ENCODE measurements at places on chromosomes 2 and 18.

DNA sequence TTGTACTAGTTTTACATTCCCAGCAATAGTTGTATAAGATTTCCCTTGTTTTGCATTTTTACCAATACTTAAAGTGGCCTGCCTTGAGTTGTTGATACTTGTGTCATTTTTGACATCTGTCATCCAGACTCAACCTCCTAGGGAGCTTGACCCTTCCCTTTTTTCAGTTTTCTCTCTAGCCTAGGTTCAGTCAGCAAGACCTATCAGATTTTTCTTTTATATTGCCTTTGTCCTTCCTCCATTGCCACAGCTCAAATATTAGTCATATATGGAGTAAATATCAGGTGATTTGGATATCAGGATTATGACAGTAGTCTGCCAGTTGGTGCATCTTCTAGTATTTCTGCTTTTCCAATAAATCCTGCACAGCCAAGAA lies 13.4 kb downstream of the CENPO start:
- no peak for DNase-seq

GRCh38 chr2:29811378-29811777 lies 110.0 kb downstream of the ALK start:
- DNase-seq: no peak

DNA sequence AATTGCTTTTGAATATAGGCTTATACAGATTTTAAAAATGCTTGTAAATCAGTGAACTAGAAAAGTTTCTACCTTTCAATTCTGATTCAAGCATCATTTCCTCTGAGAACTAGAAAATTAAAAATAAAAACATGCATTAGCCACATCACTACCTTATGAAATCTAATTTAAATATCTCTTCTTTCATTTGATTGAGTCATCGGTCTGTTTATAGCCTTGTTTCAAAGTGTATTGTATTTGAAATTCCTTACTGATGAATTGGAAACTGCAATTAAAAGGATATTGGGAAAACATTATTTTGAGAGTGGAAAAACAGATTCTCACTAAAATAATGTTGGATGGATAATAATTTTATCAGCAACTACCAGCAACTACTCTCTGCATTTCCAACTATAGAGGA lies 717.7 kb upstream of the FAM98A start:
- no peak for DNase-seq

DNA sequence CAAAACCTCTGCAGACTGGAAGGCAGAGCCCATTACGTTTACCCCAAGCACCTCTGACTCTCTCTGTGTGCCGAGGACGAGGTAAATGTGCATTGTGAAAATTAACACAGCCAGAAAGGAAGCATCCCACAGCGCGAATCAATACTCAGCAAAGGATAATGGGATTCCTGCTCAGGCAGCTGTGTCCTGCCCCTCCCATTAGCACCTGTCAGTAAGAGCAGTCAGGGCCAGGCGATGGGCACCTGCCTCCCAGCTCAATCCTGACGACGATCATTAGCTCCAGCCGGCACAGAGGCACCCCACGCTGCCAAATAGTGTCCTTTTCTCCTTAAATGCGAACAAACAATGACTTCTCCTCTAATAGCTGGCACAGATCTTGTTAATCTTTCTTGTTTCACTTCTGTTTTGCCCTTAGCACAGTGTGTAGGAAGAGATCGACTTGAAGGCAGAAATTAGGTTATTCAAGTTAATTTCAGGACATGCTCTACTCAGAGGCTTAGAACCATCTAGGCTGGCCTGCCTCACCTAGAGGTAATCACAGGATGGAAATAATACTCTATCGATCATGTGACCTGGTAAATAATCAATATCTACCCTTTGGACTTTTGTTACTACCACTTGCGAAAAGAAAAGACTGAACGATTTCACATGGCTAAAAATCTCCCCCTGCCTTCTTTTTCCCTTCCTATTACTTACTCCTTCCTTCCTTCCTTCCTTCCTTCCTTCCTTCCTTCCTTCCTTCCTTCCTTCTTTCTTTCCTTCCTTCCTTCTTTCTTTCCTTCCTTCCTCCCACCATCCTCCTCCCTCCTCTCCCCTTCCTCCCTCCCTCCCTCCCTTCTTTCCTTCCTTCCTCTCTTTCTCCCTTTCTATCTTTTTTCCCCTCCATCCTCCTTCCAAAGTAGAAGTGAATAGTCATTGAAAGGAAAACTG lies 487.9 kb upstream of the ID2 start:
- DNase-seq: no peak

DNA sequence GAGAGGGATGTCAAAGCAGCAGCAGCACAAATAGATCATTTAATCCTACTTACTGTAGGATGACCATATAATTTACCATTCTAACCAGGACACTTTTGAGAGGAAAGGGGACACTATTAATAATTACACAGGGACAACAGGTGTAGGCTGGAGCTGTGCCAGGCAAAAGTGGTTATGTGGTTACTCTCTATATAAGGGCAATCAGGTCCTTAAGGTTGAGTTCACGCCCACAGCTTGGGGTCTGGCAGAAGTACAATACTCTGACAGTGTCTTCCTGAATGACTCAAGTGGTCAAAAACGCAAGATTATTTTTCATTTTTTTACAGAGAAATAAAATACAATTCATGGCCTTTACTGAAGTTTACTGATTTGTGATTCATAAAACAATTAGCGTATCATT lies 2.8 kb downstream of the PREPL start:
- DNase-seq: no peak

DNA sequence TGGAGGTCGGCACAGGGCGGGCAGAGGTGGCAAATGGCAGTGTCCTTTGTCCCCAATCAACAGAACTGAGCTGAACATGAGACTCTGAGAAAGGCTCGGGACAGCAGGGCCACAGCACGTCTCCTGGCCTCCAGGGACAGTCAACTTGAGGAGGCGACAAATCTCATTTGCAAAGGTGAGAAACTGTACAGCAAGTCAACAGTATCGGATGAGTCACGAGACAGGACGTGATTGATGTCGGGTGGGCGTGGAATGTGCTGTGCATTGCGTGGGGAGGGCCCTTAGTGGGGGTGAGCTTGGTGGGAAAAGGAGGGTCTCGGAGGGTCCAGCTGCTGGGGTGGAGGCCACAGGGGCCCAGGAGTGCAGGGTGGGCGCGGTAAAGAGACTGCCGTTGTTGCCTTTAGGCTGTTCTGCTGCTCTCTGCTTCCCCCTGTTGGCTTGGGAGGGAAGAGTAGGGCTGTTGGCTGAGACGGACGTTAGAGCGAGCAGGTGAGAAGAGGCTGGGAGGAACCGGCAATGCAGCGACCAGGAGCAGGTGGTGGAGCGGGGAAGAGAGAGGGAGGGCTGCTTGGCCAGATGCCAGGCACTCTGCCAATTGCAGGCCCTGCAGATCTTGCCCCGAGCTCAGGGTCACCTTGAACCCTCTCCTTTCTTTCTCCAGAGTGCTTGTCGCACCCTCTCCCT lies 164.3 kb downstream of the BCL2 start:
- DNase-seq: peak; percentile 25

GRCh38 chr2:205747829-205748386 lies 65.6 kb downstream of the NRP2 start:
- DNase-seq: no peak

GRCh38 chr2:67268797-67269196 lies 128.3 kb upstream of the ETAA1 start:
- DNase-seq: no peak

GRCh38 chr2:181178823-181179412 lies 198.5 kb downstream of the UBE2E3 start:
- DNase-seq: no peak

DNA sequence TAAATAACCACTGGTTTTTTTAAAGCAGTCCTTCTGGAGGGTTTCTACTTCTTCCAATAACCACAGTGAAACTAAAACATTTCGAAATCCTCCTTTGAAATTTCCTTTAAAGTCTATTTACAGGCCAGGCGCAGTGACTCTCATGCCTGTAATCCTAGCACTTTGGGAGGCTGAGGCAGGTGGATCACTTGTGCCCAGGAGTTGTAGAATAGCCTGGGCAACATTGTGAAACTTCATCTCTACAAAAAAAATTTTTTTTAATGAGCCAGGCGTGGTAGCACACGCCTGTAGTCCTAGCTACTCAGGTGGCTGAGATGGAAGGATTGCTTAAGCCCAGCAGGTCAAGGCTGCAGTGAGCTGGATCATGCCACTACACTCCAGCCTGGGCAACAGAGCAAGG lies 15.2 kb downstream of the KIDINS220 start:
- DNase-seq: no peak

GRCh38 chr2:212528106-212528856 lies 10.3 kb downstream of the ERBB4 start:
- DNase-seq: no peak

DNA sequence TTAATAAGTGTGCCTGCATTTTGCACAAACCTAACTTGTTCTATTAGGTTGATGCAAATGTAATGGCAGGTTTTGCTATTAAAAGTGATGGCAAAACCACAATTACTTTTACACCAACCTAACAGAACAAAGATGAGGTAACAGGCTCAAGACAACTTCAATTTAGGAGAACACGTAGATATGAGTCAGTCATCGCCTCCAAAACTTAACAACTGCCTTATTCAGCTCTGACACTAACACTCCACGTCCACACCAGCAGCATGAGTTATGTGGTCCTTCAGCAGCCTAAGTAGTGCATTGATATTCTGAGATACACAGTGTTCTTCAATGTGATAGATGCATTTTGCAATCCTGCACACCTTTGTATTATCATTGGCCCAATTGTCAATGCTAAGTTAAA lies 1175.1 kb upstream of the ACVR2A start:
- no peak for DNase-seq

DNA sequence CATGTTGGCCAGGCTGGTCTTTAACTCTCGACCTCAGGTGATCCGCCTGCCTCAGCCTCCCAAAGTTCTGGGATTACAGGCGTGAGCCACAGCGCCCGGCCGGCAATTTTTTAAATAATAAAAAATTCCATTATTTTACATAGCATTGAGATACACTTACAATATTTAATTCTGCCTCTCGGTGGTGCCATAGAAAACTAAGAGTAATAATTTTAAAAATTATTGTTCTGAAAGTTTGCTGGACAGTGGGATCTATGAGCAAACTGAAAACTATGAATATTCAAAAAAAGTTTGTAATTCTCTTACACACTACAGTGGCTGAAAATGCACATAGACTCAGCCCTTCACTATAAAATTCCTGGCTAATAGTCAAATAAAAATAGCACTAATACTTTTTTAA lies 90.9 kb upstream of the STON1 start:
- no peak for DNase-seq

DNA sequence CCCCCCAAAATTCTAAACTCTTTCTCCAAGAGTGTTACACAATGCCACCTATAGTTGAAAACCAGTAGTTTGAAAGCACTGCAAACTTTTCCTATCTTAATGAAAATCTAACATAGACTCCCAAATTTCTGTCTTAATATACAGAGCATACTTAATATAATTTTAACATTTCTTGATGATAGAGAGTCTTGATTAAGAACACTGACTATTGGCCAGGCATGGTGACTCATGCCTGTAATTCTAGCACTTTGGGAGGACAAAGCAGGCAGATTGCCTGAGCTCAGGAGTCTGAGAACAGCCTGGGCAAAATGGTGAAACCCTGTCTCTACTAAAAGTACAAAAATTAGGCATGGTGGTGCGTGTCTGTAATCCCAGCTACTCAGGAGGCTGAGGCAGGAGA lies 34.2 kb downstream of the ASXL2 start:
- DNase-seq: no peak

GRCh38 chr2:31644551-31644950 lies 63.8 kb upstream of the SRD5A2 start:
- no peak for DNase-seq

Measured in C1 segment of cervical spinal cord (tissue), 14 donors.